ENCODE measurements at places on chromosomes 6 and 20.
A peak's percentile ranks its signal among the peaks of the same experiment; 100 is the strongest.

DNA sequence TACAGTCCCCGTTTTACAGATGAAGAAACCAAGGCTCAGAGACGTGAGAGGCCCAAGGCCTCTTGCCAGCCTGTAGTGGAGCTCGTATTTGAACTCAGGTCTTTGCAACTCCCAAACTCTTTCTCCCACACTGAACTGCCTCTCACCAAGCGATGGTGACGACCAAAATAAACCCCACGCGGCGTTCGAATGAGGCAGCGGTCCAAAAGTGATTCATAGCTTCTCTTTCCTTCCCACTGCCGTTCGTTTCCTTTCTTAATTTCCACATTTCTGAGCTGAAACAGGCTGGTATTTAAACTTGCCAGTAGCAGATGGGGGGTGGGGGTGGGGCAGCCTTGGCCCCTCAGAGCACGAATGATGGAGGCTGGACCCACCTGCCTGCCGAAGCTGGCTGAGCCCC is 252.9 kb upstream of the KCNG1 start:
- DNase-seq: peak; percentile 26

DNA sequence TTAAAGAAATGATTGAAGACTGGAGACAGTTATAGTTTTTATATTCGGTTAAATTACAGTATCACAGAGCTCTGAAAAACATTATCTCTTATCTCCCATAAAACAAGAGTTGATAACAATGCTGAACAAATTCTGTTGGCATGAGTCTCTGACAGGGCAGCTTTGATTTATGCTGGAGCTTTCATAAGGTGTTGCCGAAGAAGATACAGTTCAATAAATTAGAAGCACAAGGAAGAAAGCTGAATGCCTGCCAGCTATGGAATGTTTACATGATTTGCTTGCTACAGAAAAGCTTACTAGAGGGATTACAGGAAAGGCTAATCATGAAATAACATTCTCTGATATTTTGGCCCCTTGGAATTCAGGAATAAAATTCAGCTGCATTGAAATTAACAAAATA is 431.9 kb upstream of the GJE1 start:
- DNase-seq: no peak

DNA sequence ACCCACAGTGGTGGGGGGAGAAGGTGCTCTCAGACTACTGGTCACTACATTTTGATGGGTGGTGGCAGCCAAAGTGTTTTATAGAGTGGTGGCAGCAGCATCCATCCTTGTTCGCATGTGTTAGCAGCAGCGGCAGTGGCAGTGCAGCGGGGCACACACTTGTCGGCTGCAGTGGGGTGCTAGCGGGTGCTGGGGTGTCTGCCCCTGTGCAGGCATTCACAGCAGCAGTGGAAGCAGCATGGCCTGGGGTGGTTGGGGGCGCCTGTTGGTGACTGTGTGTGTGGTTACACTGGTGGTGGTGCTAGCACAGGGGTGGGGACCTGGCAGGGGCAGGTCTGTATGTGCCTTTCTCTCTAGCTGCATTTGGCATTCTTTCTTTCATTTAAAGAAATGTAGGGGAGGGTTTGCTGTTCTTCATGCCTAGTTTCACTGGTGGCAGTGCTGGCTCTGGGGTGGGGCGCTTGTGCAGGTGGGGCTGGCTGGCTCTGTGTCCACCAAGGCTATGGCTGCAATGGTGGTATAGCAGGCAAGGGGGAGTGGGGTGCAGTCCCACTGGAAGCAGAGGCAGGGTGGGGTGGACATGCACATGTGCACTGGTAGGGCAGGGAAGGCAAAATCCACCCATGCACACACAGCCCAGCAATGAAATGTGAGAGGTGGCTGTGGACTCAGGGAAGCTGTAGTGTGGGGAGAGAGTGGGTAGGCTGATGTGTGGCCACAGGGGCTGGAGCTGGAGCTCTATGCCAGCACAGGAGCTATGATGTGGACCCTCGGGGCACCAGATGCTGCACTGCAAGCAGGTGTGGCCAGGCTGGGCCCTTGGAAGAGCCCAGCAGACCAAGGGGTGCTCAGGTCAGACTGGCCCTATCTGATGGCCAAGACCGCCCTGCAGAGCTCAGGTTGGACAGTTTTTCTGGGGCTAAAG is 173.3 kb downstream of the PRDM13 start:
- DNase-seq: no peak

DNA sequence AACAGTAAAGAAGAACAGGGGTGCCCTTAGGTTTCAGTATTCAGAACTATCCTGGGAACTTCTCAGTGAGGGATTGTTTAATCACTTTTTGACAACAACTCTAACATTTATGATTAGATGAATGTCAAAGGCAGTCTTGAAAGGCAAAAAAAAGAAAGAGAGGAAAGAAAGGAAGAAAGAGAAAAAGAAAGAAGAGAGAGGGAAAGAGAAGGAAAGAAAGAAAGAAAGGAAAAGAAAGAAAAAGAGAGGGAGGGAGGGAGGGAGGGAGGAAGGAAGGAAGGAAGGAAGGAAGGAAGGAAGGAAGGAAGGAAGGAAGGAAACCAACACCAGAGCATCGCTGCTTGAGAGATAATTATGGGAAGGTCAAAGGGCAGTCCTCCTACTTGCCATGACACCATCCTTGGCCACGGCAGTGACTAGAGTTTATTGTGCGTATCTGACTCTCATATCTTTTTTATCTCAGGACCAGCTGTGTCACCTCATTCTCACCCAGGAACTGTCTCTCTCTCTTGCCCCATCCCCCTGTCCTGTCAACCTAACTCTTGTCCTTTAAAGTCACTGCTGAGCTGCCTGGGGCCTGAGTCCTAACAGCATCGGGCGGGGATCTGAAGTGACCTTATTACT is 96.8 kb upstream of the ATXN1 start:
- DNase-seq: no peak

DNA sequence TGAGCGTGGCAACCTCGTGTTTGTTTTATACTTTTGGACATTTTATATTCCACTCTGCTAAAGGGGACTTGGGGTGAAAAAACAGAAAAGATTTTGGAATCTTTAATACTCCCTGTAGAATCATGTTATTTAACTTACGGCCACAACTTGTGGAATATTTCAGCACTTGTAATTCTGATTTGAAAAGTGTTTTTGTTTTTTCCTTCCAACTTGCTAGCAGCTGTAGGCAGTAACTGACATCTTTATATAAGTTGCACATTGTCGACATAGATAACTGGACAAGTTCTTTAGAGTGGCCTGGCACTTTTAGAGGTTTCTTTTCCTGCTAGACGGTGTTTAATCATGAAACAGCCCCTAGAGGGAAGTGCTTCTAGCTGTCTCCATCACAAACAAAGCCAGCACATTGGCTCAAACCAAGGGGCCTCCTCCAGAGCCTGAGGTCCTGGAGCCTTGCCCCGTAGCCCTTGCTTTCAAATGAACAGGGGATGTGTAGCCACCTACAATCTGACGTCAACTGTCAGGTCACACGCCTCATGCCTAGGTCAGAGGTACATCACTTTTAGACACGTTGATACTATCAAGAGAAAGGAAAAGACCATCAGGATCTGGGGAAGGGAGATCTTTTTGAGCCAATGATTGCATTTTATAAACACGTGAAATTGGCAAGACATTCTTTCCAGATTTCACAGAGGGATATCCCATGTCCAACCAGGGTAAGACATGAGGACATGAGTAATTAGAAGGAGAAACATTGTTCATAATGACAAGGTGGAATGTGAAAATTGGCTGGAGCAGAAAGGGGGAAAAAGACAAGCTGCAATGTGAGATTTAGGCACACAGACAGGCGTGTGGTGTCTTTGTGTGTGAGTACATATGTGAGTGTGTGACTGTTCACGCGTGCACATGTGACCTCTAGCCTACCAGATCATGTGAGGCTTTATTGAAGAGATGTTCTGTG is 92.1 kb downstream of the TXNDC5 start:
- DNase-seq: no peak

GRCh38 chr20:21534453-21534852 is 20.6 kb upstream of the NKX2-2 start:
- no peak for DNase-seq

GRCh38 chr6:142700032-142700431 is 244.9 kb downstream of the HIVEP2 start:
- DNase-seq: peak; percentile 85

DNA sequence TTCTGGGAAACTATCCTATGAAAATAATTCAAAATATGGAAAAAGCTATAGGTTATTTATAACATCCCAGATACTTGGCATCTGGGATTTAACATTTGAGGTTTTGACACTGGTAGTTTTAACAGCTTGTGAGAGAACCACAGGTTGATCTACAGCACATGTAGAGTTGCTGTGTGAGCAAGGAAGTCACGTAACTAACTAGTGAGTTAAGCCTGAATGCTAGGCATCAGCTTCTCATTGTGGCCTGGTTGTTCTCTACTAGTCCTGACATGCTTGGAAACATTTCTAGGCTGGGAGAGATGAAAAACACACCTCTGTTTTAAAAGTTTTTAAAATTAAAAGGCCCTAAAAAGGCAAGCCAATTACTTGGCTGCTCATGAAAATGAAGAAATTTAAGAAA is 28.2 kb downstream of the ESF1 start:
- DNase-seq: no peak

DNA sequence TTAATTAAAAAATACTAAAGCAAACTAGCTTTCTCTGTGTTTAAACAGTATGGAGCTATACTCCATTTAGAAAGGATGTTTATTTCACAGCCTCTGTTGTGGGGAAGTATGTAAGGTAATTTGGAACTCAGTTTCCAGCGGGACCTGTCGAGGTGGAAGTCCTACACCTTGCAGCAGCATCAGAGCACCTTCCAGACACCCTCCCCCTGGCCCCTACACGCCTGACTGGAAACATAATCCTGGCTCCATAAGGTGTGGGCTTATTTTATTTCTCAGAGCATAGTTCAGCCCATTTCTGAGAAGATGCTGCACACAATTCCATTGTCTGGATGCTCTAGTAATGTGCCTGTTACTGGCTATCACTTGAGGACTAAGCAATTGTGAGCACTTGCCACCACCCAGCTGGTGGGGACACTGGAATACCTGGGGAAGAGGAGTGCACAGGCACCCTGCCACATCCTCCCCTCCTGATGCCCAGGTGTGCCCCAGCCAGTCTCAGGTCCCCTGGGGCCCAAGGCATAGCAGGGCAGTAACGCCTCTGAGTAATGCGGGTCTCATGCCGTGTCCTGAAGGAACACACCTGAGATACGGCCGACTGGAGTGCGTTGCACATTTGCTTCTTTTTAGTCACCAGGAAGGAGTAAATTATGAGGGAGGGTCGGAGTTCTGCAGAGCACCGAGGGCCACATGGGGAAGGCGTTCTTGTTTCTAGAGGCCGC is 556.5 kb downstream of the QKI start:
- DNase-seq: no peak

DNA sequence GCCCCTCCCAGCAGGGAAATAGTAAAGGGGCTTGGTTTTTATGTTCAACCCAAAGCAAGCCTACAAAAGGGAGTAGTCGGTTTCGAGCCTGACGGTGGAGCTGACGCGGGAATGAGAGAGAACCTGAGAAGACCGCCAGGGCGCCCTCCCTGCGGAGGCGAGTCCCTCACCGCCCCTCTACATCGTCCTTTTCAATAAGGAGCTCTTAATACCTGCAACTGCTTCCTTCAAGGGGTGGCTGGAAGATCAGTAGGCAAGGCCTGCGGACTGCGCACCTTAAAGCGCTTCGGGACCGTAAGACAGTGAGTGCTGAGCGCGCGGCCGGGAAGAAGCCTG is 709 bp upstream of the ZNF76 start:
- peak; percentile 32 for DNase-seq

DNA sequence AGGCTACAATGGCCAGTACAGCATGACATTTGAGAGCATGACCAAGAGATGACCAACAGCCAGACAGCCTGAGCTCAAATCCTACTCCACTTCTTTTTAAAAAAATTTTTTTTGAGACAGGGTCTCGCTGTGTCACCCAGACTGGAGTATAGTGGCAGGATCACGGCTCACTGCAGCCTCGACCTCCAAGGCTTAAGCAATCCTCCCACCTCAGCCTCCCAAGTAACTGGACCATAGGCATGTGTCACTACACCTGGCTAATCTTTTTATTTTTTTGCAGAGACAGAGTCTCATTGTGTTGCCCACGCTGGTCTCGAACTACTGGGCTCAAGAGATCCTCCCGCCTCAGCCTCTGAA is 42.9 kb downstream of the NOL4L start:
- DNase-seq: no peak

DNA sequence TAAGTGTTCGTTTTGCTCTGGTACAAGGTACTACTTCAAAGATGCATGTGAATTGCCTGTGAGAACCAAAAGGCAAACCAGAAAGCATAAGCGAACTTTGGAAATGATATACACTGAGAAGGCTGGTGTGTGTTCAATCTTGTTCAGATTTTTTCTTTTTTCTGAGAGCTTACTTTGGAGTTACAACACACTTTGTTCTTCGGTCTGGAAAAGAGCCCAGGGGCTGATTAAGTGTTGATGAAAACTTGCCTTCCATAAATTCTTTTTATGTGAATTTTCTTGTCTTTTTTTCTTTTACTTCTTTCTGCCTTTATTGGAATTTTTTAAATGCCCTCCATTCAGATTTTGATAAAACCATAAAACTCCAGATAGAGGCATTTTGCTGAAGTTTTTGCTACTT is 395.1 kb upstream of the SASH1 start:
- DNase-seq: no peak

DNA sequence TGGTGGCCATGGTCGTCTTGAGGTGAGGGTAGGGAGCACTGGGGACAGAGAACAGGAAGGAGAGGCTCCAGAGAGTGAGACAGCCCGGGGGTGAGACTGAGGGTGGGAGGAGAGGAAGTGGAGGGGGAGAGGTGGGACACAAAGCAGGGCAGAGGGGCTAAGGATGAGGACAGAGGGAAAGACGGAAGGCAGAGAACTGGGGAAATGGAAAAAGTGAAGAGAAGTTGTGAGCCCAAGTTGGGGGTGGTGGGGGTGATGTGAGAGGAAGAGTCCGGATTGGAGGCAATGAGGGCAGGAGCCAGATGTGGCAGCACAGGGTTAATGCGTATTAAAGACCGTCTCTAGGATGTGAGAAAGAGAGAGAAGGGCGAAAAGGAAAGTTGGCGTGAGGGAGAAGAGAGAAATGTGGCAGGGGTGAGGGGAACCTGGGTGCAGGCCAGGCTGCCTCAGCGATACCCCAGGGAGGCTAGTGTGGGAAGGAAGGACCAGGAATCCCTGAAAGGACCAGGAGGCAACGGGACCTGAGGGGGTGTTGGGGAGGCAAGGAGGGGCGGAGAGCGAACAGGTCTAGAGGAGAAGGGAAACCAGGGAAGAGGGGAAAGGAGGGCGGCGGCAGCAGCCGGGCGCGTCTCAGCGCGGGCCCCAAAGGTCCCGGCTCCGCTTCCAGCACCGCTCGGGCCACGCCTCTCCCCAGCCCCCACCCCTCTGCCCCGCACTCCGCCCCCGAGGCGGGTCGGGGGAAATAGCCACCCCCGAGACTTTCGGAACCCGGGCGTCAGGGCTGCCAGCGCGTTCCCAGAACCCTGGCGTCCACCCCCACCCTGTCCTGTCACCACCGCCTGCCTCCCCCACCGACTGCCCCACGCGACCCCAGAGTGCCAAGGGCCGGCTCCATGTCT is at the start of gene PPP1R18:
PPP1R18 (minus strand) TSS at position 637 of the 899 bp plus-strand sequence; CDS start at position 10, 627 bp downstream.
- DNase-seq: peak; percentile 88

DNA sequence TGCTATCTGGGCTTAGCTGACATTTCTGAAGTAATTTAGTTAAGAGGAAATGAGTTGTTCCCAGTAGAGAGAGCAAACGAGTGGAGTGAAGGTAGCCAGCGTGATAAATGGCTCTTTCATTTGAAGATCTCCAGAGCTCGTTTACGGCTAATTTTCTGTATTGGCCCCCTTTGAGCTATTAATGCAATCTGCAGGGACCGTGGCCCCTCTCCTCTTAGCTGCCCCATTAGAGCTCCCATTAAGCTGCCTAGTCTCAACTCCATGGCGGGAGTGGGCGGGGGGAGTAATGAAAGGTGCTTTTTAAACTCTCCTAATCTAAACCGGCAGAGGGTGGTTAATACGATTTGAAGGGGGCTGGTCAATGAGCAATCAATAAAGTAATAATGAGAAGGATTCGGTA is 12.5 kb downstream of the TFAP2B start:
- no peak for DNase-seq

- peak; percentile 34 for DNase-seq
Measured at GRCh38 chr20:25389401-25389857, 1.2 kb downstream of the ABHD12 start.
